Nephron progenitor cell (in vitro differentiated cells): ENCODE measurements at places on chromosomes 11 and 22.
A peak's percentile ranks its signal among the peaks of the same experiment; 100 is the strongest.

- peaks cover 37% of the 10 kb centered on the region for H3K27me3 ChIP-seq
- H3K27ac ChIP-seq = no peak overlapping the region
- H3K4me3 ChIP-seq = no peak overlapping the region
- no peak for DNase-seq
- H3K36me3 ChIP-seq = no peaks in the 10 kb centered on the region
These were observed 21.6 kb downstream of the PDGFB start for GRCh38 chr22:39223091-39223710.

DNA sequence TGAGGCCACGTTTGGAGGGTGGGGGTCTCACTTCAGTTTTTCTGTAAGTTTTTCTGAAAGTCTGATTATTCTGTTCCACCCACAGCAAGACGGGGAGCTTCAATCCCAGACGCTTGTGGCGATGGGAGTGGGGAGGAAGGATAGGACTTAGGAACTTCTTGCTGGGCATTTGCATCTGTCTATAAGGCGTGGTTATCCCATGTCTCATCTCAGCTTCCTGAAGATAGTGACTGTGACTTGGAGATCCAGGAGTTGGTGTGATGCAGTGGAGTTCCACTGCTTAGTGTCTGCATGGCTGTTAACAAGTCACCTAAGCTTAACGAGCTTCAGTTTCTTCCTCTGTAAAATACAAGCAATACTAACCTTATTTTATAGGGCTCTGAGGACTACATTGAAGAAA, 58.9 kb upstream of the BARX2 start:
- no peaks in the 10 kb centered on the region for H3K36me3 ChIP-seq
- H3K4me1 ChIP-seq = peaks cover 65% of the 10 kb centered on the region
- no peak overlapping the region for H3K4me3 ChIP-seq
- H3K27ac ChIP-seq = no peak overlapping the region

GRCh38 chr11:74735365-74735928, 4.2 kb upstream of the CHRDL2 start:
- H3K4me3 ChIP-seq = no peak overlapping the region
- no peak for DNase-seq
- peaks cover 49% of the 10 kb centered on the region for H3K27me3 ChIP-seq
- H3K36me3 ChIP-seq = no peaks in the 10 kb centered on the region
- H3K27ac ChIP-seq = no peak overlapping the region

DNA sequence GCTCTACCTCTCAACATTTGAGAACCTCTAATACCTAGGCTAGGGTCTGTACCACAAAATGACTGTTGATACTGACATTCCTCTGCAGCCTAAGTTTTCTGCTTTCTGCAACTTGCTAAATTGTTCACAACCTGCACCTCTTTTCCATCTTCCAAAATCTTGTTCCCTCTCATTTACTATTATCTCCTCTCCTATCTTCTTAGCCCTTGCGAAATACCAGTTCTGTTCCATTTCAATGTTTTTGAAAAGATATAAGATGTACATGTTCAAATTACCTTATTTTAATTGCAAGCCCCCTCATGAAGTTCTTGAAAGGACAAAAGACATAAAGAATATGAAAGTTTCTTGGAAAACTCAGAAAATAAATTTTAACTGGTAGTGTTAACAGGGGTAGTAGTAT, 72.3 kb downstream of the FAM168A start:
- H3K27ac ChIP-seq = peak overlapping the region; percentile 1
- peaks cover 69% of the 10 kb centered on the region for H3K4me1 ChIP-seq
- DNase-seq = no peak

DNA sequence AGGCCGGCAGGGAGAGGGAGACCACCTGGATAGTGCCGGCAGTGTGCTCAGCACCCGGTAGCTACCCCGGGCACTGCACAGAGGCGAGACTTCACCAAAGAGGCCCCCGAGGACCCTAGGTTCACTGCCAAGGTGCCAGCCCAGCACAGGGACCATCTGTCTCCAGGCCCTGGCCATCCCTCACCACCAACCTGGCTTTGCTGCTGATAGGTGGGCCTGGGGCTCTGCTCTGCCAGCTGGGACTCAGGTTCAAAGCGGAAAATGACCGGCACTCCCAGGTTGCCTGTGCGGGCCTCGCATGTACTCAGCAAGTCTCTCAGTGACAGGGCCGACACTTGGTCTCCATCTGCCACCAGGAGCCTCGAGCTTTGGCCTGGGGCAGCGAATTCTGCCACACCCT, 812.2 kb downstream of the BRD1 start:
- H3K4me1 ChIP-seq = peaks cover 20% of the 10 kb centered on the region
- peaks cover 15% of the 10 kb centered on the region for H3K27me3 ChIP-seq
- H3K4me3 ChIP-seq = no peak overlapping the region
- DNase-seq = no peak
- no peaks in the 10 kb centered on the region for H3K36me3 ChIP-seq

DNA sequence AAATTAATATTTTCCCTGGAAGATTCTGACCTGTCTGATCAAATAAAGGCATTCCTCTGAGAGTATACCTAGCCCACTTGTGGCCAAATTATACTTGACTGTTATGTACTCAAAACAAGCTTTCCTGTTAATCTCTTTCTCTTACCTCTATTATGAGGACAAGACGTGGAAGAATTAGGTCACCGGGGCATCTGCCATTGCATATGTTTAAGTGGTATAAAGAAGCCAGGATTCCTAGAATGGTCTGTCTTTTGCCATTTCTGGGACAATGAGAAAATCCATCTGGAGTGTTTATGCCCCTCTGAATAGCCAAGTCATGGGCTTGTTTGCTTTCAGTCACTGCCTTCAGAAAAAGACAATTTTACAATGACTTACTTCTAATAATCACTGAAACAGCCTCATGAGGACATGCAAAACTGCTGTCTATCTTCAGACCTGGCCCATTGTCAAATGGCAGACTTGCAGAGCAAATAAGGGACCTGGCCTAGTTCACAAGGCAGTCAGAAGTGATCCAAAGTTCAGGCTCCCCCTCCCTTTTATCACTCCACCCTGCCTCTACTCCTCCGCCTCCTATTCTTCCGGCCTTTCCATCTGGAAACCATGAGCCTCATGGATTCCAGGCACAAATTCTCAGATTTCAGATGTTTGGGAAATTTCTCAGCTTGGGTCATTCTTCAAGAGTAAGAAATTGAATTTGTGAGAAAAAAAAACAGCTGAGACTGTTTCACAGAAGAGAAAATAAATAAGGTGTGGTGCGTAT, 128.1 kb upstream of the LDLRAD3 start:
- H3K4me1 ChIP-seq = peaks cover 38% of the 10 kb centered on the region
- no peak for DNase-seq
- peak overlapping the region; percentile 61 for H3K27ac ChIP-seq
- H3K36me3 ChIP-seq = peaks cover 40% of the 10 kb centered on the region
- peaks cover 6% of the 10 kb centered on the region for H3K27me3 ChIP-seq

DNA sequence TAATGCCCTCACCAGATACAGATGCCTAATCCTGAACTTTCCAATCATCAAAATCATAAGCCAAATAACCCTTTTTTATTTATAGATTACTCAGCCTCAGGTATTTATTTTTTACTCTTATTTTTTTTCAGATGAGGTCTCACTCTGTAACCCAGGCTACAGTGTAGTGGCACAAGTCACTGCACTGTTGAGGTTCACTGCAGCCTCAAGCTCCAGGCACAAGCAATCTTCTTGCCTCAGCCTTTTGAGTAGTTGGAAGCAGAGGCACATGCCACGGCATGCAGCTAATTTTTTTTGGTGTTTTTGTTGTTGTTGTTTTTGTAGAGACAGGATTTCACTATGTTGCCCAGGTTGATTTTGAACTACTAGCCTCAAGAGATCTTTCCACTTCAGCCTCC, 49.5 kb downstream of the TTC28 start:
- peaks cover 2% of the 10 kb centered on the region for H3K27me3 ChIP-seq
- H3K27ac ChIP-seq = peak overlapping the region; percentile 89
- H3K36me3 ChIP-seq = peaks cover 14% of the 10 kb centered on the region
- DNase-seq = no peak

DNA sequence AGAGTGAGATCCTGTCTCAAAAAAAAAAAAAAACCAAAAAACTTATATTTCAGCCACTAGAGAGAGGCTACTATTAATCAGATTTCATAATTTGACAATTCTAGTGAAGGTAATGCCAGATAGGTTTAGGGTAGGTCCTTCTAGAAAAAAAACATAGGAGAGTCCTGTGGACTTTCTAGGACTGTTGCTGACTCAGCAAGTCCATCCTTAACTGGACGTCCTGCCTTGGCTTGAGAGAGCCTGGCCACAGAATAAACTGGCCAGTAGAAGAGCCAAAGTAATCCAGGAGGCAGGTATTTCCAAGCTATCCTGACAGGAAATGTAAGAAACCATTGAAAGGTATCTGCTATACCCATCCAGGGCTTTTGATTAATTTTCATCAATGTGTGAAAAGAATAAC, 64.6 kb downstream of the TRIM44 start:
- H3K27me3 ChIP-seq = no peaks in the 10 kb centered on the region
- no peak overlapping the region for H3K27ac ChIP-seq
- H3K36me3 ChIP-seq = peaks cover 71% of the 10 kb centered on the region
- no peak overlapping the region for H3K4me3 ChIP-seq
- no peak for DNase-seq

DNA sequence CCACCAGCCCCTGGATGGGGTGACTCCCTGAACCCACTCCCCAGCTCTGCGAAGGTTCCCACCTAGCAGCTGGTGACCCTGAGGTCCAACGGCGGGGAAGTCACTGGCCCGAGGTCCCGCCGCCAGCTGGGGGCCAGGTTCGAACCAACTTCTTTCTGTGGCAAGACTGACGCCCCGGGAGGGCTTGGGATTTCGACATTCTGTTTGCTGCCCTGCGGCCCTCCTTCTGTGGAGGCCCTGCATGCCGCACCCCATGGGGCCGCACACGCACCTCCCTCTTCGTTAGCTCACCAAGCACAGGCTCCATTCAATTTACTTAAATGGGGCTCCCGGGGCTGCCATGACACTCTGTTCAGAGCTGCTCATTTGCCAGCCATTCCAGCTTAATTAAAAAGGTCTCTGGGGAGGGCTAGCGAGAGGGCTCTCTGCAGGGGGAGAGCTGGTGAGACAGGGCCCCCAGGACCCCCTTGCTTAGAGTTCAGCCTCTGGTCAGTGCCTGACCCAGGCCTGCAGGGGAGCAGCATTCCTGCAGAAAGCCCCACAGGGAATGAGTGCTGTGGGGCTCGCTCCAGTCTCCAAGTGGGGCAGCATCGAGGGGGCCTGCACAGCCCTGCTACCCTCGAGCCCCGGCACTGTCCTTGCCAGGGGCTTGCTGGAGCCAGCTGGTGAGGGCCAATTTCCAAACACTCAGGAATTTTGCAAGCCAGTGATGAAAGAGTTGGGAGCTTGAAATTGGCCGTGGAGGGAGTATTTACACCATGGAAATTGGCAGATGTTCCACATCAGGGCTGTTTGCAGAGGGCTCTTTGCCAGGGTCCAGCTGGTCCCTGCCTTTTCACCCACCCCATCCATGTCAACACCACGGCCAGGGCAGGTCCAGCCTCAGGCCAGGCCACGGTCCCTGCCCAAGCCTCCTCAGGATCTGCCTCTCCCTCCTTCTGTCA, 80.8 kb downstream of the CACNA1I start:
- no peaks in the 10 kb centered on the region for H3K27me3 ChIP-seq
- peaks cover 78% of the 10 kb centered on the region for H3K4me1 ChIP-seq
- H3K4me3 ChIP-seq = peak overlapping the region; percentile 36
- H3K36me3 ChIP-seq = no peaks in the 10 kb centered on the region
- H3K27ac ChIP-seq = peak overlapping the region; percentile 42

- H3K27ac ChIP-seq = no peak overlapping the region
- DNase-seq = no peak
- no peaks in the 10 kb centered on the region for H3K4me1 ChIP-seq
- H3K36me3 ChIP-seq = no peaks in the 10 kb centered on the region
- H3K4me3 ChIP-seq = no peak overlapping the region
These were observed 12.6 kb downstream of the PRAME start for GRCh38 chr22:22546490-22546889.

DNA sequence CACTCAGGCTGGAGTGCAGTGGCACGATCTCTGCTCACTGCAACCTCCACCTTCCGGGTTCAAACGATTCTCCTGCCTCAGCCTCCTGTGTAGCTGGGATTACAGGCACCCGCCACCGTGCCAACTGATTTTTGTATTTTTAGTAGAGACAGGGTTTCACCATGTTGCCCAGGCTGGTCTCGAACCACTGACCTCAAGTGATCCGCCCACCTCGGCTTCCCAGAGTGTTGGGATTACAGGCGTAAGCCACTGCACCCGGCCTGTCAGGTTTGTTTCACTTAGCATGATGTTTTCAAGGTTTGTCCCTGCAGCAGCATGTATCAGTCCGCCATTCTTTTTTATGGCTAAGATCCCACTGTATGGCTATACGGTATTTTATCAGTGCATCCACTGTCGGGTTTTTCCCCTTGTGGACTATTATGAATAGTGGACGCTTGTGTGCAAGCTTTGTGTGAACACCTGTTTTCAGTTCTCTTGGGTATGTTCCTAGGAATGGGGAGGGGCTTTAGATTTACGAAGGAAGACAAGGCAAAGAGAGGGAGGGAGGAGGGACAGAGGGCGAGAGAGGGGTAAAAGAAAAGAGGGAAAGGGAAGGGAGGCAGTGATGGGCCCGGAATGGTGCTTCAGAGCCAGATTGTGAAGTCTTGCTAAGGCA, 13.9 kb upstream of the CDC42EP2 start:
- no peak for DNase-seq
- H3K27ac ChIP-seq = no peak overlapping the region
- H3K4me3 ChIP-seq = no peak overlapping the region
- H3K4me1 ChIP-seq = peaks cover 34% of the 10 kb centered on the region
- H3K27me3 ChIP-seq = no peaks in the 10 kb centered on the region
- peaks cover 17% of the 10 kb centered on the region for H3K36me3 ChIP-seq

GRCh38 chr22:42399315-42400271, 32.6 kb downstream of the NFAM1 start:
- peak overlapping the region; percentile 87 for H3K27ac ChIP-seq
- peak; percentile 44 for DNase-seq
- H3K27me3 ChIP-seq = peaks cover 43% of the 10 kb centered on the region
- no peaks in the 10 kb centered on the region for H3K36me3 ChIP-seq
